ENCODE measurements at places on chromosomes 16 and 17.

DNA sequence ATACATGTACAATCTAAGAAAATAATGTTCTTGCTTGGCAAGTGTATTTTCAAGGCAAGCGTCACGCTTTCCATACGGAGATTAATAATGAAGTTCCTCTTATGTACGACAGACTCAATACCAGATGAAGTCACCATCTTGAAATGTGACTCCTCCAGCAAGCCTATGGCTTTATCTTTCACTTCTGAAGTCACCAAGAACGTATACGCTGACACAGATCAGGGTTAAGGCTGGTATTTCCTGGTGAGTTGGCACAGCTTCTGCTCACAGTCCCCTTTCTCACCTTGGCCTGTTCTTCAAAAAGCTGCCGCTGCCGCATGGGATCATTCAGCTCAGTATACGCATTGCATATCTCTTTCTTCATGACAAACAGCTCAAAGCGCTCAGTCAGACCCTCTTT is 6.1 kb upstream of the ADAT1 start:
- no peak for DNase-seq

DNA sequence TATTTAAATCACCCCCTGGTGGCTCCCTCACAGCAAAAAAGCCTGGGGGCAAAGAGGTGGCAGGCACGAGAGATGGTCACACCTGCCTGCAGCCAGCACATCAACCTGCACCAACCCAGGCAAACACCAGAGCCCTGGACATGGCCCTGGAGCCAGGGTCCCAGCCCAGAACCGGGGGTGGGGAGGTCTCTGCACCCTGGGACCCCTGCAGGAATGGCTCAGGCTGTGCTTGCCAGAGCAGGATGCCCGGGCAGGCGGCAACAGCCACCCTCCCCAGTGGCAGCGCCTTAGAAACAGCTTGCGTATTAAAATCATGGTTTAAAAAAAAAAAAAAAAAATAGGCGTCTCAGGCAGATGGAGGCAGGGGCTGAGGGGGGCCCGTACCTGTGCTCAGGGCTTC is 16.2 kb downstream of the MYBBP1A start:
- DNase-seq = no peak

DNA sequence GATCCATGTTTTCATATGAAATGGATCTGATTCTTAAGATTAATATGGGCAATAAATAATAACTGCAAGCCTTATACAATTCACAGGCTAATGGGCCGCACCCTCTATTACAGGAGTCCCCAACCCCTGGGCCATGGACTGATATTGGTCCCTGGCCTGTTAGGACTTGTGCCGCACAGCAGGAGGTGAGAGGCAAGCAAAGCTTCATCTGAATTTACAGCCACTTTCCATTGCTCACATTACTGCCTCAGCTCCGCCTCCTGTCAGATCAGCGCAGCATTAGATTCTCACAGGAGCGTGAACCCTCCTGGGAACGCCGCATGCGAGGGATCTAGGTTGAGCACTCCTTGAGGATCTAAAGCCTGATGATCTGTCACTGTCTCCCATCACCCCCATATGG is 26.8 kb downstream of the METTL16 start:
- DNase-seq = no peak

DNA sequence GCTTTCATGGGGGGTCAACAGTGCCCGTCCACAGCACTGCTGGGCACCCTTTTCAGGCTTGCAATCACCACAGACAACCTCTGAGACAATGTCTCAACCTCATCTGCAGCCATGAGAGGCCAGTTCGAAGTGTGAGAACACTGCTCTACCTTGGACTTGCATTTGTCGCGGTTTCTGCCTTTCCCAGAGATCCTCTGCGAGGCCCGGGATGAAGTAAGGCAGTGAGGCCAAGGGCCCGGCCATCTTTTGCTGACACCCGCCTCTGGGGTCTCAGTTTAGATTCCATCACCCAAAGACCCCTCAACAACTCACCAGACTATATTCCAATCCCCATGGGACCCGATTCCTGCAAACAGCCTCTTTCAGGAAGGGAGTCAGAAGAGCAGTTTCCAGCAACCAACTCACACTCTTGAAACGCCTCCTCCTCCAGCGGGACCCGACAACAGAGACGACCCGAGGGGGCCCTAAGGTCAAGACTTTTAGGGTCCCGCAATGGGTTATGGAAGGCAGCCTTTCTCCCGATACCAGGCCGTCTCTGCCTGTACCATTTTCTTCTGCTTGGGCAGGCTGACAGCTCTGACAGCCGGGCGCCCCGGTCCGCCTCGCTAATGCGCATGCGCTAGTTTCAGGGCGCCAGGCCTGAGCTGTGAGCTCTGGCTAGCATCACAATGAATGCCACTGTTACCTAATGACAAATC is 576.0 kb downstream of the KCNJ18 start:
- no peak for DNase-seq

All from effector memory CD8-positive, alpha-beta T cell (primary cell).